Smooth muscle cell of bladder (primary cell): ENCODE measurements at places on chromosomes 4 and X. TPM values are rescaled to one million over a fixed set of nuclear protein-coding genes. Genes with fewer than 3 reads are reported as not detected.

SSX2B gene
- total RNA-seq, result not detected in 2 replicates

ZNF157 gene
- total RNA-seq, result 0.14 TPM in 1 of 2 replicates, not detected in the other

TSPAN6 gene
- total RNA-seq, result 25.9 and 30.0 TPM in 2 replicates

RADX gene
- total RNA-seq, result 1.00 and 1.0 TPM in 2 replicates

RAI2 gene
- 0.14 and 0.92 TPM in 2 replicates for total RNA-seq

SPANXA1 gene
- 0.28 TPM in 1 of 2 replicates, not detected in the other for total RNA-seq

HTN3 gene
- total RNA-seq, result not detected in 2 replicates

SPARCL1 gene
- under 0.01 and 0.18 TPM in 2 replicates for total RNA-seq

DGKK gene
- not detected in 2 replicates for total RNA-seq

HSD17B13 gene
- total RNA-seq, result 0.14 and 0.18 TPM in 2 replicates

HMX1 gene
- total RNA-seq, result not detected in 2 replicates

TKTL2 gene
- total RNA-seq, result under 0.01 TPM in 1 of 2 replicates, not detected in the other

CSN1S1 gene
- not detected in 2 replicates for total RNA-seq
